ENCODE measurements at places on chromosomes 13 and 19.
A peak's percentile ranks its signal among the peaks of the same experiment; 100 is the strongest.

DNA sequence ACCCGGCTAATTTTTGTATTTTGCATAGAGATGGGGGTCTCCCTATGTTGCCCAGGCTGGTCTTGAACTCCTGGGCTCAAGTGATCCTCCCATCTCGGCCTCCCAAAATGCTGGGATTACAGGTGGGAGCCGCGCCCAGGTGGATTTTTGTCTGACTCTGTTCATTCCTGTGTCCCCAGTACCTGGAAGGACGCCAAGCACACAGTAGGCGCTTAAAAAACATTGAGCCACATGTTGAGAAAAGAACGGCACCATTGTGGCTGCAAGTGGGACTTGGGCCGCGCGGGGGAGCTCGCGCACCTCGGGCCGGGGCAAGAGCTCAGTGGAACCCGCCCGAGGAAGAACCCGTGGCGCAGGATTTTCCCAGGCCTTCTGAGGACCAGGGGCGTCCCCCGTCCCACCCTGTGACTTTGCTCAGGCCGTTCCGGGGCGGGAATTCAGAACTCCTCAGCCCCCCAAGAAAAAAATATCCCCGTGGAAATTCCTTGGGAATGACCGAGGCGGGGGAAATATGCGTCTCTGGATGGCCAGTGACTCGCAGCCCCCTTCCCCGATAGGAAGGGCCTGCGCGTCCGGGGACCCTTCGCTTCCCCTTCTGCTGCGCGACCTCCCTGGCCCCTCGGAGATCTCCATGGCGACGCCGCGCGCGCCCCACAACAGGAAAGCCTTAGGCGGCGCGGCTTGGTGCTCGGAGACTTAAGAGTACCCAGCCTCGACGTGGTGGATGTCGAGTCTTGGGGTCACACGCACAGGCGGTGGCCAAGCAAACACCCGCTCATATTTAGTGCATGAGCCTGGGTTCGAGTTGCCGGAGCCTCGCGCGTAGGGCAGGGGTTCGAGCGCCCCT, 1.4 kb upstream of the ICAM1 start:
- no peaks in the 10 kb centered on the region for H3K4me1 ChIP-seq
- peak; percentile 86 for DNase-seq
- peaks cover 7% of the 10 kb centered on the region for H3K27me3 ChIP-seq
- H3K27ac ChIP-seq: no peak overlapping the region

GRCh38 chr13:91162180-91162579, 185.3 kb upstream of the MIR17HG start:
- H3K36me3 ChIP-seq: peaks cover 7% of the 10 kb centered on the region
- no peak overlapping the region for H3K4me3 ChIP-seq
- peaks cover 15% of the 10 kb centered on the region for H3K4me1 ChIP-seq
- H3K27me3 ChIP-seq: no peaks in the 10 kb centered on the region
- H3K27ac ChIP-seq: no peak overlapping the region
- DNase-seq: no peak

DNA sequence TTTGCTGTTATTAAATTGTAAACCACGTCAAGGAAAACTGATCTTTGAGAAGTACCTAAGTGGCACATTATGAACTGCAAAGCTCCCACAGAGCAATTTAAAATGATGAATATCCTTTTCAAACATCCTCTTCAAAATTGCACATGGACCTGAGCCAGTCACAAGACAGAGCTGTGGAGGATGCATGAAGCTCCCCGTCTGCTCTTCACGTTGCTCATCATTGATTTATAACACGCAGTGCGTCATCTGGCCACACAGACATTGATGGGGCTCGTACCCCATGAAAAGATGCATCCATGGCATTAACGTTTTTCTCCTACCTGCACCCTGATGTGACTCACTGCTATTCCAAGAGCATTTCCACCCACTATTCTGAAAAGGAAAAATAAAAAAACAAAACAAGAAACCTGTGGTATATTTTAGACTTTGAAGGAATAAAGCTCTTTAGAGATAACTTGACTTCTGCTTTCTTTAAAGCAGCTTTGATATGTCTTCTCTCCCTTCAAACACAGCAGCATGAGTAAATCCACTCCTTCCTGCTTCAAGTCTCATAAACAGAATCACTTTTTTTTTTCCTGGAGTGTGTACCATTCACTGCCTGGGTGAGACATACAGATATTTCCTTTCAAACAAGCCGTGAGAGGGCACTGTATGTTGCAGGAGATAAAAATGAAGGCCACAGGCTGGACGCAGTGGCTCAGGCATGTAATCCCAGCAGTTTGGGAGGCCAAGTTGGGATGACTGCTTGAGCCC, 7.2 kb upstream of the SERTM1 start:
- DNase-seq: no peak
- H3K36me3 ChIP-seq: no peaks in the 10 kb centered on the region
- H3K27me3 ChIP-seq: peaks cover 5% of the 10 kb centered on the region
- H3K4me1 ChIP-seq: no peaks in the 10 kb centered on the region

- peak overlapping the region; percentile 2 for H3K4me3 ChIP-seq
- H3K27ac ChIP-seq: no peak overlapping the region
- peaks cover 6% of the 10 kb centered on the region for H3K27me3 ChIP-seq
- DNase-seq: no peak
Measured at GRCh38 chr13:30648522-30649012, 30.8 kb downstream of the USPL1 start.

GRCh38 chr19:31002518-31003244, 346.6 kb downstream of the TSHZ3 start:
- no peak overlapping the region for H3K4me3 ChIP-seq
- peaks cover 15% of the 10 kb centered on the region for H3K4me1 ChIP-seq
- DNase-seq: no peak
- H3K27ac ChIP-seq: no peak overlapping the region
- no peaks in the 10 kb centered on the region for H3K36me3 ChIP-seq

DNA sequence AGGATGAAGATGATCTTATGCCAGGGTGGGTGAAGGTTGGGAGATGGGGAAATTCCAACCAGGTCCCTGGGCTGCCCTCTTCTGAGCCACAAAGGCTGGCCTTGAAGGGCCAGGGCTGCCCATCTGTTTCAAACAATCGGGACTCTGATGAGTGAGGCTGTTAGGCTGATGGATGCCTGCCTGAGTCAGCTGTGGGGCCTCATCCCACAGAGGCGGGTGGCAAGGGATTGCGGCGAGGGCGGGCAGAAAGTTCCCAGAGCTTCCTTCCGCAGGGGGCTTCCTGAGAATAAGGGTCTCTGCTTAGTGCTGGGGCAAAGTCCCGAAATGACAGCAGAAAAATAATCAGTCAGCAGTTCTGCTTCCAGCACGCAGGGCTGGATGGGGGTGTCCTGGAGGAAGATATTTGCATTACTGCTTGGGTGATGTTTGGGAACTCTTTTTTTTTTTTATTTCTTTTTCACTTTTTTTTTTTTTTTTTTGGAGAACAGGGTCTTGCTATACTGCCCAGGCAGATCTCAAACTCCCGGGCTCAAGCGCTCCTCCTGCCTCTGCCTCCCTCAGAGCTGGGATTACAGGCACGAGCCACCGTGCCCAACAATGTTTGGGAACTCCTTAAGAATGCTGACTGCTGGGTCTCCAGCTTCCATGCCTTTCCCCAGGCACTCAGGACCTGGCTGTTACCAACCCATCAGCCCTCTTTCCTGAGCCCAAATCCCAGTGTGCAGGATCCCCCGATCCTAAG, 14.1 kb downstream of the SH3GL1 start:
- no peak for DNase-seq
- no peaks in the 10 kb centered on the region for H3K36me3 ChIP-seq
- peaks cover 6% of the 10 kb centered on the region for H3K27me3 ChIP-seq
- peak overlapping the region; percentile 38 for H3K27ac ChIP-seq

DNA sequence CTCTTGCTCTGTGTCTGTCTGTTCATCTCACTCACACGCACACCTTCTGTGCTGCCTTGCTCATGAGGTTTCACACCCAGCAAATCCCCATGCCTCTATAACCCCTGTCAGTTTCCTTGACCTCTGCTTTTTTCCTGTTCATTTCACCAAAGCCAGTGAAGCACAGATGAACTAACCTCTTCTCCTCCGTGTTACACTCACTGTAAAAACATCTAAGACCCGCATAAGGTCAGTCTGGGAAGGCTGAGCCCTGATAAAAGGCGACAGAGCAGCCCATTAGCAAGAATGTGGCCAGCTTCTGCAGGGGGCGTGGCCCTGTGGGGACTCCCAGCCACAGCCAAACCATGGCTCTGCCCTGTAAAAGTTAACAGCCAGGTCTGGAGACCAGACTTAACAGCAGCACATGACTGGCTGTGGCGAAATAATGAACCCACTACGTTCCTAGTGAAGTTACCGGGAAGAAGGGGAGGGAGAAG, 42.8 kb upstream of the NPAS1 start:
- H3K36me3 ChIP-seq: no peaks in the 10 kb centered on the region
- no peak overlapping the region for H3K27ac ChIP-seq
- H3K27me3 ChIP-seq: peaks cover 1% of the 10 kb centered on the region
- no peak for DNase-seq
- no peak overlapping the region for H3K4me3 ChIP-seq
- peaks cover 36% of the 10 kb centered on the region for H3K4me1 ChIP-seq

DNA sequence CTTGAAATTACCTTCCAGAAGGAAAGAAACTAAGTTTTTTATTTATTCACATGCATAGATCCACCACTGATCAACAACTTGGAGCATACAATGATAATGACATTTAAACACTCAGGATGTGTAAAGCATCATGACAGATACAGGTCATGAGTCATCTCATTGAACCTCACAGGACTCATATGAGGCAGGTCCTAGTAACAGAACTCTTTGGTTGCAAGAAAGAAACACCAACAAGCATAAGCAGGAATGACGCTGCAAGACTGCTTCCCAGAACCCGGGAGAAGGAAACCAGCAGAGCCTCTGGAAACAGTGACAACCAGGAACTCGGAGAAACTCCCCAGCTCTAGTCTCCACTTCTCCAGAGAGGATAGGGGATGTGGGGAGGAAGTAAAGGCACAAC, 60.8 kb upstream of the IPO5 start:
- H3K27ac ChIP-seq: no peak overlapping the region
- H3K27me3 ChIP-seq: no peaks in the 10 kb centered on the region
- no peak for DNase-seq

DNA sequence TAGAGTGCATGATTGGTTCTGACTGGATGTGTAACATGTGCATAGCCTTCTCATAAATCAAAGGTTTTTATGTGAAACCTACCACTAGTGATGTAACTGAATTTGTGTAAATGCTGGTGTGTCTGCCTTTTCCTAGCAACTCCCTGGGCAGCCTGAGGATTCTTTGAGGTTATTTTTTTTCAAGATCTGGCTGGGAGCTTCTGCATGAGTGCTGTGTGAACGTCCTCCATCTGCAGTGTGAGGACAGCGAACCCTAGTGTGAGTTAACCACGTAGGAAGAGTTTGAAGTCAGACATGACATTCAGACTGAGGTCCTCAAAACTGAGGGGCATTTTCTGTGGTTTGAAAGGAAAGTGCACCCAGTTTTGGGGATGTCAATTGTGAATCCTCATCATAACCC, 39.9 kb downstream of the DPRX start:
- H3K27me3 ChIP-seq: no peaks in the 10 kb centered on the region
- no peak for DNase-seq
- no peak overlapping the region for H3K27ac ChIP-seq
- H3K4me1 ChIP-seq: no peaks in the 10 kb centered on the region

- no peak overlapping the region for H3K27ac ChIP-seq
- no peaks in the 10 kb centered on the region for H3K27me3 ChIP-seq
- no peak overlapping the region for H3K4me3 ChIP-seq
- H3K4me1 ChIP-seq: peaks cover 9% of the 10 kb centered on the region
- no peak for DNase-seq
Measured at GRCh38 chr13:41568143-41568971, 111.0 kb downstream of the RGCC start.

GRCh38 chr13:30742901-30743300, 7.6 kb downstream of the ALOX5AP start:
- DNase-seq: no peak
- H3K27ac ChIP-seq: no peak overlapping the region
- H3K4me3 ChIP-seq: no peak overlapping the region

DNA sequence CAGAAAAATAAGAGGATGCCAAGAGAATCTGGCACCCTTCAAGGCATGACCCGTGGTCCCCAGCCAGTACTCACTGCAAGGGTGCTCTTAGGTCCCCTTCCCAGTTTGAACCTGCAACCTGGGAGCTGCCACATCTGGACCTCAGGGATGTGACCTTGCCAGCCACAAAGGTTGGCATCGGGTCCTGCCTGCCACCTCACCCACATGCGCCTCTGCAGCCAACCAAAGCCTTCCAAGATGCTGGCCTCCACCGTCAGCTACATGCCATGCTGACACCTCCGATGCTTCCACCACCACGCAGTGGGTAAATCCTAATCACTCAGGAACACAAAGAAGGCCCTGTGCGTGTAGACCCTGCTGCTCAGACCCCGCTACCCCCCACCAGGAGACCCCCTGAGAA, 35.1 kb downstream of the ELL start:
- H3K36me3 ChIP-seq: no peaks in the 10 kb centered on the region
- H3K4me3 ChIP-seq: no peak overlapping the region
- peaks cover 11% of the 10 kb centered on the region for H3K27me3 ChIP-seq

- peaks cover 16% of the 10 kb centered on the region for H3K4me1 ChIP-seq
- peak; percentile 67 for DNase-seq
- H3K27me3 ChIP-seq: peaks cover 5% of the 10 kb centered on the region
- no peak overlapping the region for H3K4me3 ChIP-seq
Measured at GRCh38 chr19:32570081-32570785, 10.8 kb upstream of the PDCD5 start.

GRCh38 chr13:70034286-70034685, 73.3 kb upstream of the ATXN8OS start:
- DNase-seq: no peak
- no peak overlapping the region for H3K27ac ChIP-seq
- H3K27me3 ChIP-seq: peaks cover 2% of the 10 kb centered on the region
- H3K4me3 ChIP-seq: no peak overlapping the region
- peaks cover 4% of the 10 kb centered on the region for H3K4me1 ChIP-seq

GRCh38 chr13:49346460-49346859, 97.4 kb downstream of the CAB39L start:
- DNase-seq: no peak
- H3K36me3 ChIP-seq: no peaks in the 10 kb centered on the region
- peaks cover 3% of the 10 kb centered on the region for H3K27me3 ChIP-seq
- H3K4me3 ChIP-seq: no peak overlapping the region

GRCh38 chr13:99658261-99658991, 157.2 kb downstream of the TM9SF2 start:
- H3K4me3 ChIP-seq: peak overlapping the region; percentile 76
- peak overlapping the region; percentile 57 for H3K27ac ChIP-seq
- peak; percentile 62 for DNase-seq
- H3K4me1 ChIP-seq: peaks cover 40% of the 10 kb centered on the region
- no peaks in the 10 kb centered on the region for H3K27me3 ChIP-seq

DNA sequence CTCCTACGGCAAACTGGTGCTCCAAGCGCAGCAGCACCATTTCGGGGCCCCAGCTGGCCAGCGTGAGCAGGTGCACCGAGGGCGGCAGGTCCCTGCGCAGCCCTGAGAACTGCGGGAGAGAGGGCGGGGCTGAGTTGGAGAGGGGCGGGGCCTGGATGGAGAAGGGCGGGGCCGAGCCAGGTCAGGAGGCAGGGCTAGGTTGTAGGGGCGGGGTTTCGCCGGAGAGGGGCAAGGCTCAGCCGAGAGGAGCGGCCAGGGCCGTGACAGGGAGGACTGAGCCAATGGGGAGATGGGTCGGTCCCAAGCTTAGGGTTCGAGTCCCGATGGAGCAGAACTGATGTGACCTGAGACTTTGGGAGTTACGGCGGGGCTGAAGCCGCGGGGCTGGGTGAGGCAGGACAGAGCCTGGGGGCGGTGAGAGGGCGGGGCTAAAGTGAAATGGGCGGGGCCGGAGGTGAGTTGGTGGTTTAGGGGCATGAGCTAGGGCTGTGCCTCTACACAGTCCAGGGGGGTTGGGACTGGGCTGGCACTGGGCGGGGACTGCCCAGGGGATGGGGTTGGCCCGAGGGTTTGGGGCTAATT, 19.0 kb downstream of the MAN2B1 start:
- peak; percentile 41 for DNase-seq
- H3K4me1 ChIP-seq: no peaks in the 10 kb centered on the region
- H3K27ac ChIP-seq: no peak overlapping the region
- no peak overlapping the region for H3K4me3 ChIP-seq
- peaks cover 4% of the 10 kb centered on the region for H3K36me3 ChIP-seq

Data from glutamatergic neuron (in vitro differentiated cells).